Fibroblast of lung (primary cell): ENCODE measurements at places on chromosomes 11 and 22. TPM values are rescaled to one million over a fixed set of nuclear protein-coding genes. Genes with fewer than 3 reads are reported as not detected.

The TBX10 gene
- polyA plus RNA-seq: not detected in 2 replicates

The GUCY1A2 gene
- polyA plus RNA-seq: 0.19 and 1.4 TPM in 2 replicates

The OPCML gene
- 1.4 and 2.8 TPM in 2 replicates for polyA plus RNA-seq

The APOL6 gene
- polyA plus RNA-seq: 11.8 and 18.7 TPM in 2 replicates

The ASPHD2 gene
- 0.42 and 0.88 TPM in 2 replicates for polyA plus RNA-seq

The TPH1 gene
- polyA plus RNA-seq: 0.06 and 0.16 TPM in 2 replicates

The ADAMTS15 gene
- 14.9 and 18.2 TPM in 2 replicates for polyA plus RNA-seq

The UPK3A gene
- polyA plus RNA-seq: not detected in 2 replicates

The TRIM48 gene
- not detected in 2 replicates for polyA plus RNA-seq

The LIPT2 gene
- polyA plus RNA-seq: 0.76 and 1.8 TPM in 2 replicates

The OR10D3 gene
- not detected in 2 replicates for polyA plus RNA-seq

The CRYBA4 gene
- polyA plus RNA-seq: not detected in 2 replicates
